Activated CD8-positive, alpha-beta memory T cell treated with anti-CD3 and anti-CD28 coated beads for 1 hour (primary cell): ENCODE measurements at places on chromosomes 2 and 18.

- DNase-seq, result no peak
Measured at GRCh38 chr18:74190086-74190485, 41.8 kb downstream of the TIMM21 start.

DNA sequence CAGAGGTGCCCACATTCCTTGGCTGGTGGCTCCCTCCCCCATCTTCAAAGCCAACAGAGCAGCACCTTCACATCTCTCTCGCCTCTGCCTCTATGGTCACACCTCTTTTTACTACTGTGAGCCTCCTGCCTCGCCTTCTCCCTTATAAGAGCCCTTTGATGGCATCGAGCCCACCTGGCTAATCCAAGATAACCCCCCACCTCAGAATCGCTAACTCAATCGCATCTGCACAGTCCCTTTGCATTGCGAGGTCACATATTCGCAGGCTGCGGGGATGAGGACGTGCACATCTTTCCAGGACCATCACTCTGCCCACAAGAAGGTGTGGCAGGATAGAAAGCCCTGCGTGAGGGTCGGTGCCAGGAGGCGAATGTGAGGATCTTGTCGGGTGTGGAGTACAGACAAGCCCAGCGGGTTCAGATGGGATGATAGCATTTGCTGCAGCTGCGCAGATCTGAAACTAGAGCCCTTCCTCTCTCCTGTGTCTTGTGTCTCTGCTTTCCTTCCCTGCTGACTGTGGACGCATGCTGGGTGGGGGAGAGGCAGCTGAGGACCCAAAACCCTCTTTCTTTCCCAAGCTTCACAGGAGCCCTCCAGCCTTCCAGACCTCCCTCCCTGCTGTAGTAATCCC is 148.3 kb upstream of the HDAC4 start:
- DNase-seq, result no peak

DNA sequence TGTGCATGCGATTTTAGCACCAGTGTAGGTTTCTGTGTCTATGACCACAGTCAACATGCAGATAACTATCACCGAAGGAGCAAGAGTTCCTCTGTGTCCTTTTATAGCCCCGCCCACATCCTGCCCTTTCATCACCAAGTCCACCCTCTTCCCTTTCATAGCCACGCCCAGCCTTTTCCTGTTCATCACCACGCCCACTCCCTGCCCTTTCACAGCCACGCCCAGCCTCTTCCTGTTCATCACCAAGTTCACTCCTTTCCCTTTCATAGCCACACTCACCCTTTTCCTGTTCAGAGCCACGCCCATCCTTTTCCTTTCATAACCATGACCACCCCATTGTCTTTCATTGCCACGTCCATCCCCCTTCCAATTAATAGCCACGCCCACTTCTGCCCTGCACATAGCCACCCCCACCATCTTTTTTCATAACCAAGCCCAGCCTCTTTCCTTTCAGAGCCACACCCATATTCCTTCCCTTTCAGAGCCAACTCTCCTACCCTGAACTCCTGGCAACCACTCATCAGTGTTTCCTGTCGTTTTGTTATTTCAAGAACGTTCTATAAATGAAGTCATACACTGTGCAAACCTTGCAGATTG is 273.9 kb downstream of the MYT1L start:
- DNase-seq, result peak; percentile 2

DNA sequence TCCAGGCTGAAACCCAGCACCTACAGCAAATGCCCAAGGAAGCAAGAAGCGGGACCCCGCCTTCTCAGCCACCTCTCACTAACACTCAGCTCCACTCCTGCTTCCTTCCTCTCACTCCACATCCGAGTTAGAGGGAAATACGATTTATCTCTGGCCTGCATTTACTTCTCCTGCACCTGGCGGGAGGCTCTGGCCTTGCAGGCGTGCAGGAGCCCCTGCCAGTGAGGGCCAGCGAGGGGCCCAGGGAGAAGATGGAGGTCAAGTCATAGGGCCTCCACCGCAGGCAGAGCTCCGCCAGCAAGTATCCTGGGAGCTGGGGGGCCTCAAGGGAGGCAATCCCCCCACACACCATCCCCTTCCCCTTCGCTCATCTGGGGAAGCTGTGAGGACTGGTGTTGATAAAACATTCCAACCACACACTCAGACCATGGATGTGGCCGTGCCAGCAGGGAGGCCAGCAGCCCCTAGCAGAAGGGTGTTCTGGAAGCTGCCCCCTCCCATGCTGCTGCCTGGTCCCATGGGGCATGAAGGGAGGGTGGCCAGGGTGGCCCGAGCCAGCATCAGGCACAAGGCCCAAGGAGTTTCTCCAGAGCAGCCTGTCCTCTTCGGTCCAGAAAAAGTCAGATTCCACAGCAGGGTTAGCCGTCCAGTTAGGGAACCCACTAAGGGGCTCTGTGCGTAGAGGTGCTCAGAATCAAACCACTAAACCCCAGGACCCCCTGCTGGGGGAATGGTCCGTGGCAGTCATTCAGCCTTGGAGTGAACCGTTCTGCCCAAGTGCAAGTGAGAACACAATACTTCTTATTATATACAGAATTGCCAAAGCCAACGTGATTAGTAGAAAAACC is 91.2 kb downstream of the HDAC4 start:
- DNase-seq, result no peak

DNA sequence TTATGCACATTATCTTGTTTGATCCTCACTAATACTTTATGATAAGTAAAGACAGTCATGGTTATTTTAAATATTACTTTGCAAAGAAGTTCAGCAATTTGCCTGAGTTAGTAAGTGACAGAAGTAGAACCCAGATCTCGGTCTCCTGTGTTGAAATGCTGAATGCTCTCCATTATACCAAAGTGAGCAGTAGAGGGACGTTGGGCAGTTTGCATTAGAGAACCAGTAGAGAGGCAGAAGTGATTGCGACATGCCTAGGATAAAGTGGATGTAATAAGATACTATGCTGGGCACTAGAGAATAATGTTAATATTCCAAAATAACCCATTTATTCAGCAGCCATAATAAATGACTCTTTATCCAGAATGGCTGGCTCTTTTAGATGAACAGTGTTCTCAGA is 201.0 kb downstream of the PMAIP1 start:
- no peak for DNase-seq

GRCh38 chr2:172465417-172466334 is 38.3 kb downstream of the ITGA6 start:
- DNase-seq, result peak; percentile 45

DNA sequence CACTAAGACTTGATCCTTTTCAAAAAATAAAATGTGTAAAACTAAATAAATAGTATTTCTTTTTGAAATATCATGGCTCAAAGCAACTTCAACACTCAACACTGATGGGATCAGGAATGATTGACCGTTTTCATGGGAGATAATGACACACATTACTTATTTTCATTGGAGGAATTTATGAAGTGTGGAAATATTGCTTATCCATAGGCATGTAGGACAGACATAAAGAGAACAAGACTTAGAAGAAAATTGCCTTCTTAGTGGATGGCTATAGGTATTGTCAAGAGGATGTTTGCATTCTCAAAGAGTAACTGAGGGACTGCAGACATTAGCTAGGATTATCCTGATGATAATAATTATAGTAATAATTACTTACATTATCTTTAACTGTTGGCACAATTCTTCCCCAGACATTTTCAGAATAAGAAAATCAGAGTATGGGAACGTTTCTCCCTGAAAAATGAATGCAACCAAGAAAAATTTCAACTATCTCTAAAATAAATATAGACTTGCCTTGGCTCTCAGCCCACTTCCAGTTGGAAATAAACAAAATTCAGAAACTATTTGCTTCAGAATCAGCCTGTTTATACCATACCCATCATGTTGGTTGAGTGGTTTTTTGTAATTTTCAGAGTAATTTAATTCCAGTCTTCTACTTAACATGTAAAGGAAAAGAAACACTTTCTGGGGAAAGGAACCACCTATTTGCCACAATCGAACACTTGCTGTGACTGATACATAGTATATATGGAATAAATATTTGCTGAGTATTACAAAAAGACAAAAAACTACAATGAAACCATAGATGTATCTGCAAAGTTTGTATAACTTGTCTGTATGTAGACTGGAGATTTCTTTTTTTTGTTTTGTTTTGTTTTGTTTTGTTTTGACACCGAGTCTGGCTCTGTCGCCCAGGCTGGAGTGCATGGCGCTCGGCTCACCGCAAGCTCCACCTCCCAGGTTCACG is 165.7 kb downstream of the TMX3 start:
- DNase-seq, result no peak
